Effector CD8-positive, alpha-beta T cell (primary cell): ENCODE measurements at places on chromosomes 3 and 15.

GRCh38 chr3:38268522-38268921 is 2.9 kb downstream of the SLC22A13 start:
- no peak for DNase-seq

- DNase-seq = no peak
These were observed 11.0 kb downstream of the SHOX2 start for GRCh38 chr3:158095111-158095813.

GRCh38 chr3:169239756-169240155 is 423.8 kb downstream of the MECOM start:
- no peak for DNase-seq

DNA sequence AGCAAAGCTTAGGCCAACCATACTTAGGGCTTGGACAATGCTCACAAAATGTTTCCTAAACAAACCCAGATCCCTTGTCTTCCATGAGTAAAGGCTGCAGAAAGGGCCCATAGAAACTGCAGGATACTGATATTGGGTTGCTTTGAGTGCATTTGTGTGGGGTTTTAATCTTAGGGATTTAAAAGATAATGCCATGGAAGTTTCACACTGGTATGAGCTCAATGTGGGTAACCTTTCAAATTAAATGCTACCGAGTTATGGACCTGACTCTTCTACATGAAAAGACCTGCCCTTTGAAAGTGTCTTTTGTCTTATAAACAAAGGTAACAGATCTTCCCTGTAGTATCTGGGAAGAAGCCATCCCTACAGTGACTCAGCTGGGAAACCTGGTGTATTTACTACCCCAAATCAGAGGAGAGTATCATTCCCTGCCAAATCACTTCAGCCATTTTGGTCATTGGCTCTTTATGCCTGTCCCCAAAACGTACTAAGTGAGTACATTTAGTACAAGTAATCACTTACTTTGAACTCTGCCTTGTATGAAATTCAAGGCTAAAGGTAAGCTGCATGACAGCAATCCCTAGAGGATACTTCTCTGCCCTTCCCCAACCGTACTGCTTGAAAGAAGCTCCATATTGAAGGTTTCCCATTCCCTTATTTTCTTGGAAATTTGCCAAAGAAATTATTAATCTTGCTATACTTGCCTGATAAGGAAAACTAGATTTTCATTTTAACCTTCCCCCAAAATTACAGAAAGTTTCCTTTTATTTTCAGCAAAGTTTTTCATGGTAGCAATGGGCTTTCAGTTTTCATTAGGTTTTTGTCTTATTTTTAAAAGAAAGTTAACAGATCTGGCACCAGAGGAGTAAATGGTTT is 7.2 kb downstream of the TM4SF1 start:
- no peak for DNase-seq

- DNase-seq = no peak
These were observed 7.1 kb upstream of the GOLIM4 start for GRCh38 chr3:168102735-168103410.

- DNase-seq = no peak
These were observed 177.2 kb downstream of the CBLB start for GRCh38 chr3:105691633-105692032.

DNA sequence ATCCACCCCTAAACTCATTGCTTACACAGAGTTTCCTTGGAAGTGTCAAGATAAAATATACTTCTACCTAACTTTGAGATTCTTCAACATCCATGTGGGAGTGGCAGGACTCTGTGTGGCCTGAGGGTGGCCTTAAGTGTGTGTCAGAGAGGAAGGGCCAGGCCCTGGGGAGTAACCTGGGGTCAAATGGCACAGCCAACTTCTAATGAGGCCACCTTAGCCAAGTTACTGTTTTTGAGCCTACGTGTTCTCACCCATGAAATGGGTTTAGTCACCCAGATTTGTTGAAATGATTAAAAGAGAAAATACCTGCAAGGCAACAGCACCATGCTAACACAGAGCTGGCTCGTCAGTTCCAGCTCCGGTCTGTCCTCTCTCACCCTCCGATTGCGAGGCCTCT is 28.5 kb upstream of the UBE2Q2 start:
- DNase-seq = no peak

DNA sequence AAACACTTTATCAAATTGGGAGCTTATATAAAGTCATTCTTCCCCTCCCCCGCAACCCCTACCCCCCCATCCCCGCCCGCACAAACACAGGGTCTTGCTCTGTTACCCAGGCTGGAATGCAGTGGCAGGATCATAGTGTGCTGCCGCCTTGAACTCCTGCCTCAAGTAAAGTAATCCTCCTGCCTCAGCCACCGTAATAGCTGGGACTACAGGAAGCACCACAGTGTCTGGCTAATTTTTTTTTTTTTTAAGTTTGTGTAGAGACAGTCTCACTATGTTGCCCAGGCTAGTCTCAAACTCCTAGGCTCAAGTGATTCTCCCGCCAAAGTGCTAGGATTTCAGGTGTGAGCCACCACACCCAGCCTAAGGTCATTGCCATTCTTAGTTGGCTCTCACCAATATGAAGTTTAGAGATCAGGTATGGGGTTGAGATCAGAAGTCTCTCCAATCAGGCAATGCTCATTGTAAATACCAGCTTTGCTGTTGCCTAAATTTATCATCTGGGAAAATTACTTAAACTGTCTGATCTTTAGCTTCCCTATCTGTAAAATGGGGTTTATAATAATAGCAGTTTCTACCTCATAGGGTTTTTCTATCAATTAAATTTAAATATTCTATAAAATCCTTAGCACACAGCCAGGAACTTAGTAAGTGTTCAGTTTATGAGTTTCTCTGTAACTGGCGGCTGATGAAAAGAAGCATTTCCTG is 60.3 kb downstream of the TGFBR2 start:
- no peak for DNase-seq

GRCh38 chr3:107938143-107938542 is 152.7 kb downstream of the CD47 start:
- no peak for DNase-seq

DNA sequence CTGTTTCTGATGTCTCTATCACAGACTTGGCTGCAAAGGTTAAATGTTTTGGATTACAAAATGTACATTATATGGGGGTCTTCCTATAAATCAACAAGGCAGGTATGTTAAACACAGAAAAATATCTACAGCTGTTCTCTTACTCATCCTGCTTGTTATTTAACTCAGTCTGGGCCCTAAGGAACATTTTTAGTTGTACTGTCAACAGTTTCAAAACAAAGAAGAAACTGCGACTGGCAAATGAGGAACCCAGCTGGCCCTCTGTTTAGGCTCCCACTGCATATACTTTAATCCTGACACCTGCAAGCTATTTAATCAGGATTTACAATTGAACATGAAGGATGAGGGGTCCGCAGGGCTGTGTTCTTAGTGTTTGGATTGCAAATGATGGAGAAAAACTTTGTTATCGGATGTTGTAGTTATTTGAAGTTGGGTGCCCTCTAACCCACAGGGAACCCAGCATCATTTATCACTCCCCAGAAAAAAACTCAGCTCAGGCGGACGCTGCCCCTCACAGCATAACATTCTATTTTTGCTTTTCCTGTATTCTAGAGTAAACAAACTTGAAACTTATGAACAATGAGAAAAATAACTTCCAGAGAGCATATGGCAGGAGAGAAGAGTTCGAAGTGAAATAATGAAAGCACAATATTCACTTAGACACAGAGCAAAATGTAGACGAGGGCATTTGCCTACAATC is 91.2 kb downstream of the POLR2M start:
- no peak for DNase-seq

GRCh38 chr15:79572691-79573404 is 140.7 kb downstream of the MINAR1 start:
- DNase-seq = no peak

DNA sequence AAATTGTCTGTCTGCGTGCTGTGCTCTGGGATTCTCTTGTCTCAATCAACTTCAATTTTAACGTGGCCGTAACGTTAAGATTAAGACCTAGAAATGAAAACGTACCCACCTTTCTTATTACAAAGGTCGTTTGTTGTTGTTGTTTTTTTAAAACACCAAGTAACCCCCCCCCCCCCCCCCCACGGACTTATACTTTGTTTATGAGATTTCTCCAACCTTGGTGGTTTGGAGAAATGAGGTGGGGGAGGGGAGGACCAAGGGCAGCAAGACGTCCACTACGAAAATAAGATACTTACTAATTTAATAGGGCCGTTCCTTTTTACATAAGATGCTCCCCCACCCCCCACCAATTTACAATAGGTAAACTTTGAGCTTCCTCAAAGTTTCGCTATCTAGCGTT is 244.4 kb upstream of the TOPAZ1 start:
- no peak for DNase-seq

GRCh38 chr15:90035095-90035839 is 34.1 kb downstream of the ZNF710 start:
- no peak for DNase-seq

DNA sequence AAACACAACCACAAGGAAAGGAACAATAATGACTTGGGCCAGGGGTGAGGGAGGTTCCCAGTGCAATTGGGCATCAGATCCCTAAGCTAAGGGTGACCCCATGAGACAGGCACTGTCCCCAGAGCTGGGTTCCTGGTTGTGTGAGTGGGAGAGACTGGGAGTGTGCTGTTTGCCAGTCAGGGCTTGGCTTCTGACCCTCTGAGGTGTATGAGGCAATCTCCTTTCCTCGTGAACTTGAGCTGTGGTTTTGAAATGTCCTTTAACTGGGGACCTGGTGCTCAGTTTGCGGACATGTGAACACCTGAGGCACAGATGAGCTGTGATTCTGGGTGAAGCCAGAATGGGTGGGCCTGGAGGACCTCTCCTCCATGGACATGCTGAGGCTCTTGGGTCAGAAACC is 58.5 kb upstream of the PLXNA1 start:
- no peak for DNase-seq

GRCh38 chr15:67049351-67050044 is 15.9 kb upstream of the SMAD3 start:
- DNase-seq = no peak

GRCh38 chr15:100942656-100943425 is 23.7 kb downstream of the LRRK1 start:
- DNase-seq = no peak

- no peak for DNase-seq
These were observed 35.8 kb downstream of the SLCO3A1 start for GRCh38 chr15:91889111-91889815.

DNA sequence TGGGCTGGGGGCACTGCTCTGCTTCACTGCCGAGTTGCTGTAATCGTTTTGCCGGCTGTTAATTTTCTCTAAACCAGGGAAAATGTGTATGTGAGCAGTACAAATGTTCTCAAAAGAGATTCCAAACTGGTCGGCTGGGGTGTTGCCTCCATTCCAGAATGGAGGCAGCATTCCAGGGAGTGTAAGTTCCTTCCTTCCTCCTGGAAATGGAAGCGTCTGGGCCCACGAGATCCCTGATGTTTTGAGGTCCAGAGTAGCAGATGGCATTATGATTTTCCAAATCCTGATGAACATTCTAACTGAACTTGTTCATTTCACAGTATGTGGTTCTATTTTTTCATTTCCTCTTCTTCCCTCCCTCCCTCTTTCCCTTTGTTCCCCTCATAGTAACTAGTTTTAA is 64.4 kb upstream of the SKOR1 start:
- DNase-seq = no peak

DNA sequence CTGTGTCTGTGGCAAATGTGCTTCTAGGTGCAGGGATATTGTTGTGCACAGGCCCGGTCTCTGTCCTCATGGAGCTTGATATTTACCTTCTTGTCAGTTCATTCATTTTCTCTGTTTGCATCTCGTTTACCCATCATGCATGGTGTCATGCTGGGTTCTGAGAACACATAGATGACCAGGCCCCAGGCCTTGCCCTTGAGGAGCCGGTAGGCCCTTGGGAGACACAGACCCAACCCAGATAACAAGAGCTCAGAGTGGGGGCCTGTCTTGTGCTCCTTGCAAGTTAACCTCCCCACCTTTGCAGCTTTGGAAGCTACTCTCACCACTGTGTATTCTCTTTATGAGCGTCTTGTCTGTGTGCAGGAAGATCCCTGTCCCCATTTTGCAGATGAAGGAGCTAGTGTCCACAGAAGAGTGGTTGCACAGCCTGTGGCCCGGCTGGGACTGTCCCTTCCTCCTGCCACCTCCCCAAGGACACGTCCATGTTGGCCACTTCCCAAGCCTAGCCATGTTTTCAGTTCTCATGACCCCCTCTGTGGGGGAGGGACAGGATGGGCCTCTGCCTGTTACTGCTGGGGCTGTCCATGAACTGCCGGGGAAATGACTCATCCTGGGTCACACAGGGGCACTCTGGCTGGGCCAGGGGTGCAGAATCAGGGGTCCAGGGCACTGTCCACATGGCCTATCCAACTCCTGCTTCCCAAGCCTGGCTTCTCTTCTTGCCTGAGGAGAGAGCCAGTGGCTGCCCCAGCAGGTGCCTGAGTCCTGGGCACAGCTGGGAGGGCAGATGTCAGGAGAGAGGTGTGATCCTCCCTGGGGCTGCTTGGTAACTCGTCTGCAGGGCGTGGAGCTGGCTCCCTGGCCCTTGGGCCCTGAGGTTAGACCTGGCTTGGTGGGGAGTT is 3.4 kb downstream of the SNX33 start:
- no peak for DNase-seq

GRCh38 chr3:43327582-43327979 is 41.2 kb downstream of the SNRK start:
- DNase-seq = no peak

DNA sequence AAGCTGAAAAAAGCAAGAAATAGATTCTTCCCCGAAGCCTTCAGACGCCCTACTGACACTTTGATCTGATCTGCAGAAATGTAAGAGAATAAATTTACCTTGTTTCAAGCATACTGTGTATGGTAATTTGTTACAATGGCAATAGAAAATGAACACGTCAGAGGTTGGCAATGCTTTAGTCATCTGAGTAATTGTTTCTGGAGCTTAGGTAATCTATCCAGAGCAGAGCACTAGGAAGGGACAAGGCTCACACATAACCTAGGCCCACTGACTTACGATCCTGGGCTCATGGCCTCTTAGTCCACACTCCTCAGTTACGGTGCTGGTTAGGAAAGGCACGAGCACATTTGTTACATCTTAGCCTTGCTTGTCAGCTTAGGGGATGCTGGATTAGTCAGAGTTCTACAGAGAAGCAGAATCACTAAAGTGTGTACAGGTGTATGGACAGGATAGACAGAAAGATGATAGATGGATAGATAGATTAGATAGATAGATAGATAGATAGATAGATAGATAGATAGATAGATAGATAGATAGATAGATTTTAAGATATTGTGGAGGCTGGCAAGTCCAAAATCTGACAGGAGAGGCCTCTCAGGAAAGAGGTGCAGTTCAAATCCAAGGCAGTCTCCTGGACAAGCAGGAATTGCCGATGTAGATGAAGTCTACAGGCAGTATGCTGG is 46.8 kb upstream of the TBC1D23 start:
- no peak for DNase-seq

DNA sequence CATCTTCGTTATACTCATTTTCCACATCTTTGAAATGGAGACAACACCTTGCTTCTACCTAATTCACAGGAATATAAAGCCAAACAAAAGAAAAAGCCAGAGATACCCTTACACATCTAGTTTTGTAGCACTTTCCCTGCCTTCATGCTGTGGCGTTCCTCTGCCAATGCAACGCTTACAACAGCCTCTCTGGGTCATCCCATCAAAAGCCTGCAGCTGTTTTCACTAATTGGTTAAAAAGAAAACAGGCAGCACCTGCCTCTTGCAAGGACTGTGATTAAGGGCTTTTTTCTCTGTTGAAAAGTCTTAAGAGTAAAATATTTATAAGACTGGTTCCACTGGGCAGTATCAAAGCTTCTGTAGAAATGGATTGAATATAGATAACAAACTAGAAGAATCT is 120.3 kb downstream of the FMN1 start:
- no peak for DNase-seq
